Stimulated activated CD8-positive, alpha-beta memory T cell treated with anti-CD3 and anti-CD28 coated beads, Interleukin-4, amount 100 ng/mL, for 1 hour (primary cell): ENCODE measurements at places on chromosomes 2 and 18.

GRCh38 chr2:13308989-13309388 lies 592.3 kb downstream of the TRIB2 start:
- no peak for DNase-seq

DNA sequence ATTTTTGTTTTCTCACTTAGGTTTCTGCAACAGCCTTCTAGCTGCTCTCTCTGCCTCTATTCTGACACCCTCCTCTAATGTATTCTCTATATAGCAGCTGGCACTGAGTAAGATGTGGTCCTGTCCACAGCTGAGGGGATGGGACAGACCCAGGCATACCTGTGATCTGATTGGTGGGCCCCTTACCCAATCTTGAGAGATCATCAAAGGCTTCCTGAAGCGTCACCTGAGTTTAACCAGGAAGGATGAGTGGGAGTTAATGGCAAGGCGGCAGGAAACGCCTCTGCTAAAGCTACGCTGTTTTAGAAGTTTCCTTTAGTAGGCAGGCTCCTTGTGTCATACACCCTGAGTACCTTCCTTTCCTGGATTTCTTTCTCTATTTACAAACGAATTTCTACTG lies 5.7 kb upstream of the TET3 start:
- peak; percentile 38 for DNase-seq

GRCh38 chr2:149410701-149411484 lies 80.5 kb downstream of the LYPD6 start:
- DNase-seq, result no peak

GRCh38 chr2:189541591-189541990 lies 39.0 kb downstream of the SLC40A1 start:
- DNase-seq, result no peak

DNA sequence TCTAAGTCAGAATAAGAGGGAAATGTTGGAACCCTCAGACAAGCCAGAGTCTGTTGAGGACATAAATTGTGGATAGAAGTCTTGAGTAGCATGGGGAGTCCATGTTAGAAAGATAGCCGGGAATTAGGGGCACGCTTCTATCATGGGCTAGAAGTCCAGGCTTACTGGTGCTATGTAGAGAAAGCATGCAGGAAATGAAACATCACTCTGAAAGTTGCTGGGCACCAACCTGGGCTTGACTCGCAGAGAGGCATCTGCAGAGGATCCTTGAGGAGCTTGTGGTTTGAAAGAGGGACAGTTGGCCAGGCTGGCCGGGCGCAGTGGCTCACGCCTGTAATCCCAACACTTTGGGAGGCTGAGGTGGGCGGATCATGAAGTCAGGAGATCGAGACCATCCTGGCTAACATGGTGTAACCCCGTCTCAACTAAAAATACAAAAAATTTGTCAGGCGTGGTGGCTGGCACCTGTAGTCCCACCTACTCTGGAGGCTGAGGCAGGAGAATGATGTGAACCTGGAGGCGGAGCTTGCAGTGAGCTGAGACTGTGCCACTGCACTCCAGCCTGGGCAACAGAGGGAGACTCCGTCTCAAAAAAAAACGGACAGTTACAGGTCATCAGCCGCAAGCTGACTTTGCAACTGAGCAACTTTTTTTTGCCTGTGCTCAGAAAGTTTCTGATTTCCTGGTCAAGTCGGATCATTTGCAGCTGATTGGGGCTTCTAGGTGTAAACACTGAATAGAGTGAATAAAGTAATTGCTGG lies 24.9 kb downstream of the CERS6 start:
- no peak for DNase-seq

DNA sequence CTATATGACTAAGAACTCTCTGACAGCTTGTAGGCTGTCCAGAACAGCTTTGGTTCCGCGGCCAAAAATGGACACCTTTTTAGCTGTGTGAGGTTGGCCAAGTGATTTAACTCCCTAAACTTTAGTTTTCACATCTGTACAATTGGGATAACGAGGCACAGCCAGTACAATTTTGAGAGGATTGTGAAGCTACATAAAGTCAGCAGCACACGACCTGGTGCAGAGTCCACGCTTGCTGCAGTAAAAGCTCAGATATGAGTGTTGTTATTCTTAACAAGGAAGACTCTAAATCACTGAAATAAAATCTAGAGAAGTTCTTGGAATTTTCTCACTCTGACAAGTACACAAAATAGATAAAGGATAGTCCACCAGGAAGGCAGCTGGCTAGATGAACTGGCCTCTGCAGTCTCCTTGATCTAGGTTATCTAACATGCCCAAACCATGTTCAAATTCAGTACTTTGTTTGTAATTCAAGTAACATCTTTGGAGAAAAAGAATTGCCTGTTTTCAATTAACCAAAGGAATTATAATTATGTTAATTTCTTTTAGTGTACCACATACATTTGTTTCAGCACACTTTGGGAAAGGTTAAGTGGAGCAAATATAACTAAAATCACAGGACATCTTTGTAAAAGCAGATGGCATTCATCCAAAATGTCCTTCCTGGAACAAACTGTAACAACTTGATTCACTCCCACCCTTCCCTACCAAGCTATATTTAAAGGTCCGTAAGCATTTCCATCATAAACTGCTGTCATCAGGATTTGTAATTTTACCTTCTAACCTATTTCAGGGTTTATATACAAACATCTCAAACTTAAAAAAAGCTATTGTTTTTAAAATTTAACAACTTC lies 201.7 kb upstream of the STK17B start:
- no peak for DNase-seq

GRCh38 chr2:152222975-152223637 lies 47.5 kb upstream of the STAM2 start:
- no peak for DNase-seq

- DNase-seq, result no peak
Observed at GRCh38 chr2:11578986-11579774, 45.3 kb downstream of the GREB1 start.

DNA sequence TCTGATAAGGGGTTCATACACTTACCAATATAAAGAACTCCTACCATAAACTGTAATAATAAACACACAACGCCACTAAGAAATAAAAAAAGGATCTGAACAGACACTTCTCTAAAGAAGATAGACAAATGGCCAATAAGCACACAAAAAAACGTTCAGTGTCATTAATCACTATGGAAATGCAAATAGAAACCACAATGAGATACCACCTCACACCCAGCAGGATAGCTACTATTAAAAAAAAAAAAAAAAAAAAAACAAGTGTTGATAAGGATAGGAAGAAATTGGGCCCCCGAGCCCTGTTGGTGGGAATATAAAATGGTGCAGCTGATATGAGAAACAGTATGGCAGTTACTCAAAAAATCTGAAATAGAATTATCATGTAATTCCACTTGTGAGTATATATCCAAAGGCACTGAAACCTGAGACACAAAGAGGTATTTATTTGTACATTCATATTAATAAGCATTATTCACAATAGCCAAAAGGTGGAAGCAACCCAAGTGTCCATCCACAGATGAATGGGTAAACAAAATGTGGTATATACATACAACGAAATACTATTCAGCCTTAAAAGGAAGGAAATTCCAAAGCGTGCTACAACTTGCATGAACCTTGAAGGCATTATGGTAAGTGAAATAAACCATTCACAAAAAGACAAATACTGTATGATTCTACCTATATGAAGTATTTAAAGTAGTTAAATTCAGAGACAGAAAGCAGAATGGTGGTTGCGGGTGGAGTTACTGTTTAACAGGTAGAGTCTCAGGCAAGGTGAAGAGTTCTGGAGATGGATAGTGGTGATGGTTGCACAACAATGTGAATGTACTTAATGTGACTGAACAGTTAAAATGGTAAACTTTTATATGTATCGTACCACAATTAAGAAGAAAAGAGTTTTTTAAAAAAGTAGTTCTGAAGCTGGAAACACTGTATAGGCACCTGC lies 17.9 kb downstream of the REV1 start:
- no peak for DNase-seq

GRCh38 chr2:218262237-218262600 lies 1.4 kb downstream of the GPBAR1 start:
- no peak for DNase-seq

GRCh38 chr2:24365051-24365450 lies 4.7 kb upstream of the ITSN2 start:
- no peak for DNase-seq

DNA sequence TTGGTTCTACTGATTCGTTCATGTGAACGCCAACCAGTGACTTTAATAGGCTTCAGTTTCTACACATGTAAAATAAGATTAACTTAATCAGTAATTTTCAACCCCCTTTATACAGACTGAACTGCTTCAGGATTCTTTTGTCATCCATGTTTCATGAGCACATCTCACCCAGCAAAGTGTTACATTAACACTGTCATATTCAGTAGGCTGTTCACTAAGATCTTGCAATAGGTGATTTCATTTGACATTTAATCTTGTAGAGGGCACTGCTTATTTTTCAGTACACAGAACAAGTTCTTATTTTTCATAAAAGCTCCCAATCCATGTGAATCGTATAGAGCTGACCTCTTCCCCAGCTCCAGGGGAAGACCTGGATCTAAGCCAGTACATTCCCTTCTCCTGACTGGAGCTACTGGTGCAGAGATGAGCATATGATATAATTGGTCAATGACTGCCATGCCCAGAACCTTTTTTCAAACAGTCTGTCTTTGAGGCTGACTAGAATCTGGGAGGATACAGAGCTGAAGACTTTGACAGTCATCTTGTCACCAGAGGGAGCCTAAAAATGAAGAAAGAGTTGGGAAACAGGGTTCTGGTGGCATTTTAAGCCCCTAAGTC lies 72.2 kb upstream of the CHRNA1 start:
- DNase-seq, result no peak

- no peak for DNase-seq
Observed at GRCh38 chr2:30218338-30218713, 13.0 kb upstream of the LBH start.

- no peak for DNase-seq
Observed at GRCh38 chr2:47211497-47212011, 56.4 kb upstream of the STPG4 start.

DNA sequence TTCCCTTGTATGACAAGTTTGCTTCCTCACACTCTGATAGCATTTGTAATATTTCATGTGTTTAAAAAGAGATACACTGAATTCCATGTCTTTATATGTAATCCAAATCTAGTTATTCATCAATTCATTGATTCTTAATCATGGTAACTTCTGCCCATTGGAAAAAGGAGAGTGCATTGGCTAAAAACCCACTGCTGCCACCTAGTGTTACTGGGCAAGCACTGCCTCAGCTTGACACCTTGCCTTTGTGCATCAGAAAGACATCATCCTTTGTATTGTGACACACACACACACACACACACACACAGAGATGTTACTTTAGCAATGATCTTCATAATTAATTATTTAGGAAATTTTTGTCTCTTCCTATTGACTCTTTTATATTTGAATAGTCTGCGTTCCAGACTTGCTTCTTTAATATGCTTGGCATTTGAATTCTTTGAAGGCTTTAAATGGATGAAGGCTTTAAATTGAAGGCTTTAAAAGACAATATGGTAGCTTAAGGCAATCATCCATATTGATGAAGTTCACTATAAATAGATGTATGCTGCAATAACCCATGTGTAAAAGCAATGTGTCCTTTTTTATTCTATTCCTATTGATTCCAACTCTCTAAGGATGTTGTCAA lies 414.2 kb upstream of the CHST9 start:
- DNase-seq, result no peak

DNA sequence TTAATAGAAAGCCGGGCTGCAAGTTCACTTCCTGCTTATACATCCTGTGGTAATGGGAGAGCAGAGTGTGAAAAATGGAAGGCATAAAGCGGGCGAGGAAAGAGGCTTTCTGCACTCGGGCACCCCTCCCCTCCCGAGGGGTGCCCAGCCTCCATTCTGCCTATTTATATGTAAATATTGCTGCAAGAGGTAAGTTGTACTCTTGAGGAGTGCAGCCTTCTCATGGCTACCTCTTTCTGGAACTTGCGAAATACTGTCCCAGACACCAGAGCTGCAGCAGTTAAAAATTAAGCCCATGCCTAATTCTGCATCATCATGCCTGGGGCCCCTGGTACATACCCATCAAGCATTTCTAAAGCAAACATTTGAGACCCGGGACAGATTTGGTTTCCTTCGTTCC lies 156.0 kb downstream of the GBX2 start:
- DNase-seq, result no peak

DNA sequence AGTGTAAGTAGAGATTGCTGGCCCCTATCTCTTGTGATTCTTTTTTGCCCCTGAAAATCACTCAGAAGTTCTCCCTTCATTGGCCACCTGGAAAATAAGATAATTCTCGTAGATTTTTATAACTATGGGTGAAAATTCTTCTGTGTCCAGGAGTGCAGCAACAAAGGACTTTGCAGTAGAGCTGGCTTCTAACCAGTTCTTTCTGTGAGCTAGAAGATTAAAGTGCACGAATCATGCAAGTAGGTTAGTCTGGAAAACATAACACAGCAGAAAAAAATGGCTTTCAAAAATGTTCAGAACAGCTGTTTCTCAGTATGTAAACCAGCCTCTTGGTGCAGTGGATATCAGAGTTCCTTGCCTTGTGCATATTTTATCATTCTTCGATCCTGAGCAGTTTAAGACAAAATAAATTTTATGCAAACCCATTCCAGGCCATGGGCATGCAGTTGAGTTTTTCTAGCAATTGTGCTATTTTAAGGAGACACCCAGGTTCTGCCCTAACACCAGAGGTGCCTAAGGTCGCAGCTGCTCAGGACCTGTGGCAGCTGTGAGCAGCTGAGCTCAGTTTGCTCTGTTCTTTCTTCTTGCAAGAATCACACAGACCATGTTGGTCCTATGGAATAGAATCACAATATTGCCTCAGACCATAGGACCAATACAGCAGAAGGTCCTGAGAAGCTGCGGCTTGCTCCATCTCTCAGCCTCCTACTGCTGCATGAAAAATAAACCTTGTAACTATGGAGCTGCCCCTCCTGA lies 80.9 kb upstream of the BCL2L11 start:
- no peak for DNase-seq

DNA sequence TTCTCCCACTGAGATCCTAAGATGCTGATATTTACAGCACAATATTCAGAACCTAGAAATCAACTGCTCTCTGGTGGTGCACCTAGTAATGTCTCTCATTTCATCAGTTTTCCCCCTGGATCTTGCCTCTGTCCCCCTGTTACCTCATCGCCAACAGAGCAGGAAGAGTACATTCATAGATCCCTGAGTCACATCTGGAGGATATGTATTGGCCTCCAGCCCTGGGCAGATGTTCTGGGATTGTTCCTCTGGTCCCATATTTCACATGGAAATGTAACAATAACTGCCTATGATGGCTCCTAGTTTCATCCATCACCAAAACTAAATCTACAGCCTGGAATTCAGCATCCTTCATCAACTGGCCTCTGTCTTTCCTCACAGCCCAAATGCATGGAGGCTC lies 278.8 kb upstream of the SLC14A2 start:
- DNase-seq, result no peak

DNA sequence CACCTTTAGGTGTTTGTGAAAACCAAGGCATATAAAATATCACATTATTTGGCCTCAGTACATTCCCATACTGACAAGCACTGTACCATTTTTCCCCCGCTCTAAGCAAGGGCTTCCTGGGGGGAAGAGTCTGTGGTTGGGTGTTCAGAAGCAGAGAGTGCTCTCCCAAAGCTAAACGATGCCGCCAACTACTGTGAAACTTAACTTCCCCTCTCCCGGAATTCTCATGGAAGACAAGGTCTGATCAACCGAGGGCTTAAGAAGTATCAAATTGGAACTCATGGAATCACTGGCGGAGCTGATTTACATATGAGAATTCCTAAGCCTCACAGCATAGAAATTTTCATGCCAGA lies 433 bp upstream of the MFF start:
- no peak for DNase-seq
